ENCODE measurements at places on chromosomes 1 and 21.
A peak's percentile ranks its signal among the peaks of the same experiment; 100 is the strongest.

DNA sequence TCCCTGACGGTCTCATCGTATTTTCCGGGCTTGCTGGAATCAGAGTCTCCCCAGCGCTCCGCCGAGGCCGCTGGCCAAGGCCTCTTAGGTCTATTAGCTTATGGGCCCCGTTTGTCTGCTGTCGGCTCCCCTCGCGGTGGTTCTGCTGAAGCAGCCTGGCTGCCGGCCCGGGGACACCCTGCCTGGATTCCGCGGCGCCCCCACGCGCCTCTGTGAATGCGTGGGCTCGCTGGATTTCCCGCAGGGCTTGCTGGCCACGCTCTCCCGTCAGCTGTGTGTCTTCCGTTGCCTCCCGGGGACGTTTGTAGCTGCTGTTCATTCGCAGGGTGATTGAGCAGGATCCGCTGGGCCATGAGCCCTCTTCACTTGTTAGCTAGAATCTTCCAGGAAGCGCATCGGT lies 8.4 kb downstream of the LRRC3 start:
- DNase-seq: no peak

DNA sequence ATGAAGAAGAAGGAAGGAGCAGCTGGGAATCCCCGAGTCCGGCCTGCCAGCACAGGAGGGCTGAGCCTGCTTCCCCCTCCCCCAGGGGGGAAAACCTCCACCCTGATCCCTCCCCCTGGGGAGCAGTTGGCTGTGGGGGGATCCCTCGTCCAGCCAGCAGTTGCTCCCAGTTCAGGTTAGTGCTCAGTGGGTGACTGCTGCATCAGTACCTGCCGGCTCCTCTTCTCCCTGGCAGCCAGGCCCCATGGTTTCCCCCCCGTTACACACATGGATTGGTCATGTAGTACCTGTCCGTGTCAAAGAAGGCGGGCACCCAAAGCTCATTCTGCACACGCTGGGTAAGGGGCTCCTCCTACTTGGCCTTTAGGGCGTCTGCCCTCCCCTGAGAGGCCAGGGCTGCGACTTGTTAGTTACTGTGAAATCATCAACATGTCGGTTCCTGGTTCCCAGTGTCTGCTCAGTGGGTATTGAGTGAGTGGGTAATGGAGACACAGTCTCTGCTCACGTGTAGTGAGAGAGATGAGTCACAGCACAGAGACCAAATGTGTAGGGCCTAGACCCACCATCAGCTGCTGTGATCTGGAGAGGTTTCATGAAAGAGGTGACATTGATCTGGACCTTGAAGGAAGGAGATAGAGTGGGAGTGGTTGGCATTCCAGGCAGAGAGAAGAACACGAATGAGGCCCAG lies 11.5 kb downstream of the NECAP2 start:
- DNase-seq: no peak

GRCh38 chr1:43537423-43538142 lies 6.9 kb downstream of the PTPRF start:
- no peak for DNase-seq

DNA sequence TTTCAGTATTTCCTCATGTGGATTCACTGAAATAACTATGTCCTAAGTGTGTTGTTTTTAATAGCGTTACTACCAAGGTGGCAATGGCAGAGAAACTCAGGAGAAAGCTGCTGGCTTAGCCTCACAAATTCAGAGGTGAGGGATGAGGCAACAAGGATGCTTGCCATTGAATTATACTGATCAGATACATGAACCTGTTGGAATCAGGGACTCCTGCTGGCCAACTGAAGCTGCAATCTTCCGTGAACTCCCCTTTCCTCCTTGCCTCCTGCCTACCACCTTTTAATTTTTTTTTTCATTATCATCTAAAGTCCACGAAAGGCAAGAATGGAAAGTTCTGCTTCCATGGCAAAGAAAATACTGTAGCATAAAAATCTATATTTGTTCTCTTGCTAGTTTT lies 254.7 kb downstream of the NFIA start:
- no peak for DNase-seq

DNA sequence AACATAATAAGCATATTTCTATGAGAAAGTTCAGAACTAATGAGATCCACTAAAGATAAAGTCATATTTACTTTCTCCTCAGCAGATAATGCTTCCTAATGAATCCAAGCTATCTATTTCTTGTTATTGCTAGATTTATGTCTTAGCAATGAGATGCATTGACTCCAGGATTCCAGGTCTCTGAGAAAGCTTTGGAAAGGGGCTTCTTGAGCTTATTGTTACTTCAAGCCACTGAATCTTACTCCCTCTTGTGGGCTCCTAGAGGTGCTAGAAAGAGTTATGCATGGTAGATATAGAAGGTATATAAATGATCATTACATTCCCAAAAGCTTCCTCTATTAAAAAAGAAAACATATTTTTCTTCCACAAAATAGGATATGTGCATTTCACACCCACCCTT lies 246.4 kb upstream of the ADAMTS5 start:
- no peak for DNase-seq

DNA sequence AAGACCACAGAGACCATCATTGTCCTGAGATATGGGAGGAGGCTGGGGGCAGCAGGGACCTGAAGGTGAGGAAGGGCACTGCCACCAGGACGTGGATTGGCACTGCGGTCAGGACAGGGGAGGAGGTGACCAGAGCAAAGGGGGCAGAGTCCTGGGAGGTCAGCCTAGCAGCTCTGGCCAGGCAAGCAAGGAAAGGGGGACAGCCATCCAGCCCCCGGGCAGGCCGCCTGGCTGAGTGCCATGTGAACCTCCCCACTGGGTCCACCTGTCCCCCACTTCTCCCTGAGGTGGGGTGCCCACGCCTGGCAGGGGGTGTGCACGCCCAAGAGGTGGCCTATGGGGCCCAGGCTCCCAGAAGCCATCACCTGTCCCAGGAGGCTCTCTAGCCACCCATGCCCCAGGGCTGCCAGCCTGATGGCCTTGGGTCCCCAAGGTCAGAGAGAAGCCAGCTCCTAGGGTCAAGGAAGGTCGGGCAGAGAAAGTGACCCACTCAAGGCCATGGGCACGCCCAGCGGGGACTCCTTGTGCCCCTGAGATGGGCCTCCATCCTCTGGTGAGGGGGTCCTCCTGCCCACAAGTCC lies 17.6 kb upstream of the PTTG1IP start:
- DNase-seq: no peak

DNA sequence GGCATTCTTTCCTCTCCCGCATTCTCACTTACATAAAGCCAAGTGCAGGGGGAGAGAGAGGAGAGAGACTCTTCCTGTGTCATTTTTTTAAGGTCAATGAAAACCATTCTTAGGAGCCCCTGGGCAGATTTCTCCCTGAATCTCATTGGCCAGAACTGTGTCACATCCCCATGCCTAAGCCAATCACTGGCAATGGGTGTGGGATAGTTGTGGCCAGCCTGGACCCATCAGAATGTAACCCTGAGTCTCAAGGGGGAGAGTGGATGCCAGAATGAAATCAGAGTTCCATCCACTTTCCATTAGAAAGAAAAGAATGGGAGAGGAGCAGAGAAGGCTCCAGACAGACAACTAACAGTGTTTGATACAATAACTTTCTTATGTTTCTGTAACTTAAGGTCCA lies 31.2 kb upstream of the COQ8A start:
- DNase-seq: no peak

DNA sequence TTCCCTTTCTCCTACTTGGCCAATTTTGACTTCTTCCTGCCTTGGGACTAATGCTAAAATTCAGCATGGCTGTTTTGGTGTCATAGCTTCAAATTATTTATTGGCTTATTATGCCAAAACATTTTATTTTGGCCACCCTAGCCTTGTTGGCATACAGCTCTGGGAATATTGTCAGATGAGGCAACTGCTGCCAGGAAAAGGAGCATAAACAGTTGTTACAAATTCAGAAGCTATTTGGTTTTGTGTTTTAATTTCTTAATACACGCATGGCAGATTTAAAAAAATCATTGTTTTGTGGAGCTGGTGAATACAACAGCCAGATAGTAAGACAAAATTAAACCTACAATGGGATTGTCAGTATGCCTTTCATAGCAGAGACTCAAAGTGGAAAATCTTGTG lies 66.8 kb upstream of the BCL10 start:
- no peak for DNase-seq

GRCh38 chr1:59804301-59804700 lies 10.4 kb upstream of the HOOK1 start:
- DNase-seq: peak; percentile 68

DNA sequence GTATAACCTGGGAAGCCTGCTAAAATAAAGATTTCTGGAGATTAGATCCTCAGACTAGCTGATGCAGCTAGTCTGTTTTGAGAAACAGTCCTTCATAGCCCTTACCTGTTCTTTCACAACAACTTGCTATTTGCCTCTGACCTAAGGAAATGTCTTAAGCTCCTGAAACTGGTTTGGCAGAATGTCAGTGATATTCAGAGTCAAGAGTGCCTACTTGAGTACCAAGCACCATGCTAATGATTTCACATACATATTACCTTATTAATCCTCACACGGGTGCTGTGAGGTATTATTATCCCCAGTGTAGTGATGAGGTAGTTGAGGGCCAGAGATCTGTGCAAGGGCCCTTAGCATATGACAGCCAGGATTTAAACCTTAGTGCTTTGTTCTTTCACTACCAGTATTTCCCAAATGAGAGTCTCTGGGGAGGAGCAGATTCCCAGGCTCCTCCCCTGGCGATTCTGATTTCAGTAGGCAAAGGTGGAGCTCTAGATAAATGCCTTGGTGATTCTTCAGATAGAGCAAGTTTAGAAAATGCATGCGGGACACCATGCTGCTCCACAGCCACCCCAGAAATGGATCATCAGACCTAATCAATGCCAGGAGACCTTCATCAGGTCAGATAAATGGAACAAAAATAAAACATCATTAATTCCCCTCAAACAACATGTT lies 47.4 kb upstream of the WNT2B start:
- peak; percentile 66 for DNase-seq

DNA sequence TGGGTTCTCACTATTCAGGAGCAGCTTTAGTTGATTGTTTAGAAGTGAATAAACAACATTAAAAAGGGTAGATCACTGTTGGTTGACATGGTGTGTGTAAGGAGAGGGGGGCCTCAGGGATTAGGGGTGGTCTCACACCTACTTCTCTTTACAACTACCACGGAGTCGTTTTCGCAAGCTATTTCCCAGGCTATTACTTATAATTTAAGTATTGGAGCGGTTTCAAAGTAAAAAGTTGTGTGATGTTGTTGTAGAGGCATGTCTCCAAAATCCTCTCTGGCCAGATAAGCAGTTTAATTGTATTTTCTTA lies 1.3 kb downstream of the GPSM2 start:
- DNase-seq: no peak

DNA sequence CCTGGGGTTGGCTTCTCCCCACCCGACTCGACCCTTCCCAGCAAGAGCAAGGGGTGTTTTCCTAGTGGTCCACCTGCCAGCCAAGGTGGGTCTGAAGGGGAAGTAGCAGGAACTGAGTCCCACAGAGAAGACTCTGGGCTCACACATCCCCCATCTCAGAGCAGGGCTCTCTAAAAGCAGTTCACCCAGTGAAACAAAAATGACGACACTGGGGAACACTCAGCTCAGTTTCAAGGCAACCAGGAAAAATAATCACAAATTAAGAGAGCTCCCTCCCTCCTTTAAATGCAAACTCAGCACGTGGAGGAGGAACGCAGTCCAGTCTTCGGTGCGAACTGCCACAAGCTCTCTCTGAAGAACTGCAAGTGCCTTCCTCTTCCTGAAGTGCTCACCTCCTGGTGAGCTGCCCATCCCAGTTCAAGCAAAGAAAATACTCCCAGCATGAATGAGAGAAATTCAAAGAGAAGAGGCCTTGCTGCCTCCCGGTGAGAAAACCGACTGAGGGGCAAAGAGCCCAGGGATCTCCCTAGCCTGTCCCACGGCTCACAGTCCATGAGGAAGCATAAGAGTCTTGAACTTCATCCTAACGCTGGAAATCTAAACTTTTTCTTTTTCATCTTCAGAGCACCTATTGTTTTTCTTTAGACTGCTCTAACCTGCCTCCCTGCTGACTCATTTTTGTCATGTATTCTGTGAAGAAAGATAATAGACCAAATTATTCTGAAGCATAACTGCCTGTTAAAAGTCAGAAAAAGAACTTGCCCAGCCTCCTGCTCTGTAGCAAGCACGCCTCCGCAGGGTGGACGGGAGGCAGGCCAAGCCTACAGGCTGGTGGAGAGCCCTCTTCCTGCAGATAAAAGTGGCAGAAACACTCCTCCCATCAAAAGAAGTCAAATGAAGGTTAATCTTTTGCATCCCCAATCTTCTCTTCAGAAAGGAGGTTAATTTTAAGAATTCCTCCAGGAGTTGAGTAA lies 281.4 kb downstream of the HHIPL2 start:
- DNase-seq: no peak

DNA sequence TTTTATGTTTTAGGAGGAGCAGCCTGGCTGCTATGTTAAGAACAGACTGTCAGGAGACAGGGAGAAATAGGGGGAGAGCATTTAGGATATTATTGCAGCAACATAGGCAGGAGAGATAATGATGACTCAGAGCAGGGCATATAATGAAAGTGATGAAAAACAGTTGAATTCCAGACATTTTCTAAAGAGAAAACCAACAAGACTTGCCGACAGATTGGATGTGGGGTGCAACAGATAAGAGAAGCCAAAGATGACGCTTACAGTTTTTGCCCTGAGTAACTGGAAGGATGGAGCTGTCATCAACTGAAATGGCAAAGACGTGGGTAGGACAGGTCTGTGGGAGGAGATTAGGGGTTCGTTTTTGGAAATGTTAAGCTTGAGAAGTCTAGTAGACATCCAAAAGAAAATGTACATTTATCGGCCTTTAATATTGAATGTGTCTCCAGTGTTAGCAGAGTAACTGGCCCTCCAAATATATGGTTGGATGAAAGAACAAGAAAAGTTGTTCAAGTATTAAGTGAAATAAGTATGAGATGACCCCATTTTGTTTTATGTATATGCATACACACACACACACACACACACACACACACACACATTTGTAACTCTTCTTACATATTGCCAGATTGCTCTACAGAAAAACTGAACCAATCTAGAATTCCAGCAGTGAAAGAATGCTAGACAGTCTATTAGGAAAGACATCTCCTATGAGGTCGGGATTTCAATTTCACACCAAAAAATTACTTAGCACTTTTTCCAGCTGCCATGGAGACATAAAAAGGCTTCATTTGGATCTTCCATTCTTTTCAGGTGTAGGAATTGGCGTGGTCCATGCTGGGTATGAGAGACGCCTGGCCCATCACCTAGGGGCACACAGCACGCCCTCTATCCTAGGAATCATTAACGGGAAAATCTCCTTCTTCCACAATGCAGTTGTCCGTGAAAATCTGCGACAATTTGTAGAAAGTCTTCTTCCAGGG lies 17.2 kb downstream of the DNAJC16 start:
- no peak for DNase-seq

- no peak for DNase-seq
Measured at GRCh38 chr1:94105581-94105952, 15.4 kb downstream of the ABCA4 start.

GRCh38 chr1:20950679-20951078 lies 163.6 kb upstream of the HP1BP3 start:
- DNase-seq: no peak

GRCh38 chr1:221636967-221637366 lies 104.9 kb downstream of the DUSP10 start:
- DNase-seq: no peak

Measured in retinal pigment epithelial cell (primary cell).